ENCODE measurements at places on chromosomes 13 and 19.

DNA sequence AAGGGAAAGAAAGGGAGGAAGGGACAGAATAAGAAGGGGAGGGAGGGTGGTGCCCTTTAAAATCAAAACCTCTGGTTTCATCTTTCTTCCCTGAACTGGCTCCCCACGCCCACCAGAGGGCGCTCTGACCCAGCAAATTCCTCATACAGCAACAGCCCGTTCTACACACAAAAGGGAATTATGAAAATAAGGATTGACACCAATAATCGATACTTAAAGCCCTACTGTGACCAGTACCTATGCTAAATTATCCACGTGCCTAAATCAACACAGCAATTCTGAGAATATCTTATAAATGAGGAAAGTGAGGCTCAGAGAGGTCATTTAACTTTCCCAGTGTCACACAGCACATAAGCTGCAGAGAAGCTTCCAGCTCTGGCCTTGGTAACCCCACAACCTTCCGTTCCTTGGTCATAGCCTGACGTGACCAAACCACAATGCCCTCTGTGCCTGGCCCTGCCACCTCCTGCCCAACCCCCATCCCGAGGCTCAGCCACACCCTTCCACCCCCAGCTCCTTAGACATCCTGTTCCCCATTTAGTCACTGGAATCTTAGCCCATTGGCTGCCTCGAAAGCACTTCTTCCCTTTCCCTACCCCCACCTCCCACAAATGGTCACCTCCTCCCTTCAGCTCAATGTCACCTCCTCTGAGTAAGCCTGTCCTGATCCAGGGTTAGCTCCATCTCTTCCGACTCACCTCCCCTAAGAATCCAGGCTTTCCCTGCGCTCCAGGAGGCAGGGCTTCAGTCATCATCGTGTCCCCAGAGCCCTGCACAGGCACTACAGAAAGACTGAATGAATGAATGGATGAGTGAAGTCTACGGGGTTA lies 34.2 kb upstream of the PNMA8B start:
- DNase-seq: no peak

- DNase-seq: no peak
Measured at GRCh38 chr13:91816263-91816807, 417.9 kb downstream of the GPC5 start.

- no peak for DNase-seq
Measured at GRCh38 chr19:49421039-49421877, 2.0 kb downstream of the PTH2 start.

- DNase-seq: no peak
Measured at GRCh38 chr13:77323858-77324257, 3.0 kb downstream of the MYCBP2 start.

DNA sequence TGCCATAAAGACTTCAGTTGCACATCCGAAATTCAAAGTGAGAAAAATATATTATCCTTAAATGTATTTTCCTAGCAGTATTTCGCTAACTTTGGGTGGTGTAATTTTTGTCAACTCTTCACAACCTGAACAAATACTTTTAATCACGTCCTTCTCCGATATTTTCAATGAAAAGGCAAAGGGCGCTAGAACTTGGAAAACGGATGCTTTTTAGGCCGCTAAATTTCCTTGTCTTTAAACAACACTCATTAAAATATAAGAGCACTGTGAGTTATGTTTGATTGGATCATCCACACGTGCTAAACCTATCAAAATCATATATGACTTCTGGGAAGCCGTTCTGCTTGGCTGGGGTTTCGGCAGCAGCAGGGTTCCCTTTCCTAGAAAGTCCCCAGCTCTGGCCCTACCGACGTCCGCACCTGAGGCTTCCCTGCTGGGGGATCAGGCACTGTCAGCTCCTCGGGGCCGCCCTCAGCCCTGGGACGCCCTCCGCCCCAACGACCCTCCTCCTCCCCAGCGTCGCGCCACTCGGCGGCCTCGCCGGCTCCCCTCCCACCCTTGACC lies 462 bp upstream of the MPHOSPH8 start:
- no peak for DNase-seq

- DNase-seq: peak; percentile 62
Measured at GRCh38 chr13:83065108-83065507, 817.2 kb downstream of the SLITRK1 start.

- DNase-seq: no peak
Measured at GRCh38 chr19:45865269-45865948, 1.3 kb downstream of the FOXA3 start.

GRCh38 chr13:51894239-51894638 lies 32.5 kb downstream of the CCDC70 start:
- DNase-seq: no peak

DNA sequence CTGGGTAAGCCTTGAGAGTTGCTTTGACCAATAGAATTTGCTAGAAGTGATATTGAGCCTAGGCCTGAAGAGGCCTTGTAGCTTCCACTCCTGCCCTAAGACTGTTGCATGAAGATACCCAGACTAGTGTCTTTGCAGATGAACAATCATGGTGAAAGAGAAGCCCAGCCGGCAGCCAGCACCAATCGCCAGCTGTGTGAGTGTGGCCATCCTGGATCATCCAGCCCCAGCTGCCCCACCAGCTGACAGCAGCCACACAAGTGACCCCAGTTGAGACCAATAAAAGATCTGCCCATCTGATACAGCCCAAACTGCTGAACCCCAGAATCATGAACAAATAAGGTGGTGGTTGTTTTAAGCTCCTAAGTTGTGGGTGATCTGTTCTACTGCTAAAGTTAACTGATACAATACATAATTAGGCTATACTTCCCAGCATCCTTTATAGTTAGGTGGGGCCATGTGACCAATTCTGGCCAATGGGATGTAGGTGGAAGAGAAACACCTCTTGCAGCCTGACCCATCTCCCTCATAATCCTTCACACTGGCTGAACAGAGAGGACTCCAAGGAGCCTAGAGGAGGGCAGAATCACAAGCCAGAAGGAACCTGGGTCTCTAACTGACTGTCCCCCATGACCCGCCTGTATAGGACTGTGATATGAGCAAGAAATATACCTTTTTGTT lies 9.4 kb upstream of the ZNF428 start:
- no peak for DNase-seq

DNA sequence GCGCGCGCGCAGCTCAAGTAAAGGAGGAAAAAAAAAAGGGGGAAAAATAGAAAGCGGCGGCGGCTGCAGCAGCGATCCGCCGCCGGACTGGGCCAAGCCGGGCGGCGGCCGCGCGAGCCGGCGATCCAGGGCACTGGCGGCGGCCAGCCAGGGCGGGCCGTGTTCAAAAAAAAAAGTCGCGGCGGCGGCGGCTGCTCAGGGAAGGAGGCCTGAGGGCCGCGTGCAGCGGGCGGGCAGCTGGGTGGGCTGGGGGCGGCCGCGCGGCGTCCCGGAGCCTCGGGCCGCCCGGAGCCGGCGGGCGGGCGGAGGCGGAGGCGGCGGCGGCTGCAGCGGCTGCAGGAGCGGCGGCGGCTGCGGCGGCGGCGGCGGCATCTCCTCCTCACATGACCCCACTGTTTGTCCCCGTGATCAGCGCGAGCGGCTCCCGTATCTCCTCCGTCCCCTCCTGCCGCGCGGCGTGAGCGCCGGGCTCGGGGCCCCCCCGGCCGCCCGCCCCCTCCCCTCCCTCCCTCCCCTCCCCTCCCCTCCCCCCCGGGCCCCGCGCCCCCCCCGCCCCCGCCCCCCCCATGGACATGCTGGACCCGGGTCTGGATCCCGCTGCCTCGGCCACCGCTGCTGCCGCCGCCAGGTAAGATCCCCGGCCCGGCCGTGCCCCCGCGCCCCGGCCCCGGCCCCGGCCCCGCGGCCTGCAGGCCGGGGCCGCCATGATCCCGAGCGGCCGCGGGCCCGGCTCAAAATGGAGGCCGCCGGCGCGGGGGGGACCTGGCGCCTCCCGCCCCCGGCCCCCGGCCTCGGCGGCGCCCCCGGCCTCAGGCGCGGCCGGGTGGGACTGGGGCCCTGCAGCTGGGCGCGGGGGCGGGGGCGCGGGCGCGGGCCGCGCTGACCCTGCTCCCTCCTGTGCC lies at the start of gene USF2:
USF2 (plus strand) TSS at position 427 of the 902 bp plus-strand sequence; CDS start at position 567, 140 bp downstream.
- no peak for DNase-seq

DNA sequence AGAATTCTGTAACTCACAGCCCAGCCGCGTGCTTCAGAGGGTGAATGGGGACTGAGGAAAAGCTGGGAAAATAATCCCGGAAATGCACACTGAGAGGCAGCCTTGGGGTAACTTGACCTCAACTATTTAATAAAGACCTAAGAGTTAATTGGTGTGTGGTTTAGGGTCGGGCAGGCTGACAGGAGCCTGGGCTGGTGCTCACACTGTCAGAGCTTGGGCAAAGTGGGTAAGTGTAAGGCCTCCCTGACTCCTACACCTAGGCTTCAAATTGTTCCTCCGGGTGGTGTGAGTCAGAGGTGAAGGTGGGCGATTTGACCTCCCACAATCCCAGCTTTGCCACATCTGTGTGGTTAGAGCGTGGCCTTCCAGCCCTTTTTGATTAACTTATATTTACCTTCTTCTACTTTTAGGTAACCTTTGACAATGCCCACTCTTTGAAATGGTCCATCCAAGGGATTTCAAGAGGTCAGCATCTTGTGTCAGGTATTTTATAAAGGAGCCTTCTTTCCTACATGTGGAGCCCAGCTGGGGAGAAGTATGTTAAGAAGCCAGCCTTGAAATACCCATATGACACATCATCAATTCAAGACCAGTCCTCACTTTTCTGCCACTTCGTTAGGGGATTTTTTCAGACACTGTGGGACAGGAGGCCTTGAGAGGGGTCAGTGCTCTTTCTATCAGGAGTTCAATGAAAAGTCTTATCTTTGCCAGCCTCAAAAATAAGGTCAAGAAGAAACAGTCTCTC lies 114.2 kb downstream of the NUFIP1 start:
- DNase-seq: no peak

- no peak for DNase-seq
Measured at GRCh38 chr19:588741-589692, 664 bp upstream of the HCN2 start.

GRCh38 chr19:10378124-10378523 lies 2.2 kb downstream of the TYK2 start:
- no peak for DNase-seq

DNA sequence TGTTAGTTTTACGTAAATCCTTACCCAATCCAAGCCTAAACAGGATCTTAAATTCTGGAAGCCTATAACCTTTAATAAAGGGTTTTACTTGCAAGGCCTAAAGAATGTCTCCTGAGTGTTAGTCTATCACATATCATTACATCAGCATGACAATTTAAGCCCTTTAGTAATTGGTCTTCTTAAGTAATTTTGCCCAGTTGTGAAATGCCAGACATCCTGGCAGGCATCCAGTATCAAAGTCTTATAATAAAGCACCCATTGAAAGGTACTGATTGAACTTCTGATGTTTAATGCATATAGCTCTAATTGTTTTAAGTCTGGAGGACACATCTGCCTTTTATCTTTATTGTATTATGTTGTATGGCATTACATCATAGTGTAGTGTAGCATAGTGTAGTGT lies 1078.9 kb downstream of the SLITRK1 start:
- DNase-seq: peak; percentile 97

DNA sequence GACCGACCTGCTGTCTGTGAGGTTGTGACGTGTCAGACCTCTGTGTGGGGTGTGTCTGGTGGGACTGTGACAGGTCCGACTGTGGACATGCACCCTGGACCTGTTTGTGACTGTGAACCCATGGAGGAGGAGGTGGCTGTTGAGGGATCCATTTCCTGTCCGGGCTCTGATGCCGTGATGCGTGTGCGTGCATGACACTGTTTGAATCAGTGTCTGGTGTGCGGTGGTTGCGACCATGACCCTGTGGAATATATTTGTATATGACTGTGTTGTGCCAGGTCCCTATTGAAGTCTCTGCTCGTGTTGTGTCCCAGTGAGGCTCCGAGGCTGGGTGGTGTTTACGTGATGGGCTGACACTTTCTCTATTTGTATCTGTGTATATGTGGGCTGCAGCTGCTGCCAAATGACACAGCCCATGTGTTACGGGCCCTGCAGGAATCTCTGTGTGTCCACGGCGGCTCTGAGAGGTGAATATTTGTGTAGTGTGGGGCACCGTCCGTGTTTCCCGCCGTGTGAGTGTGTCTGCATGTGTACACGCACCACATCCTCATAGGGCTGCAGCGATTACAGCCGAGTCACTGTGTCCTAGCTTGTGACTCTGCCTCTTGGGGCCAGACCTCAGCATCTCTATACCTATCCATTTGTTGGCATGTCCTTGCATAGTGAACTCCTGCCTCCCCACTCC lies 18.3 kb downstream of the CCDC97 start:
- no peak for DNase-seq

DNA sequence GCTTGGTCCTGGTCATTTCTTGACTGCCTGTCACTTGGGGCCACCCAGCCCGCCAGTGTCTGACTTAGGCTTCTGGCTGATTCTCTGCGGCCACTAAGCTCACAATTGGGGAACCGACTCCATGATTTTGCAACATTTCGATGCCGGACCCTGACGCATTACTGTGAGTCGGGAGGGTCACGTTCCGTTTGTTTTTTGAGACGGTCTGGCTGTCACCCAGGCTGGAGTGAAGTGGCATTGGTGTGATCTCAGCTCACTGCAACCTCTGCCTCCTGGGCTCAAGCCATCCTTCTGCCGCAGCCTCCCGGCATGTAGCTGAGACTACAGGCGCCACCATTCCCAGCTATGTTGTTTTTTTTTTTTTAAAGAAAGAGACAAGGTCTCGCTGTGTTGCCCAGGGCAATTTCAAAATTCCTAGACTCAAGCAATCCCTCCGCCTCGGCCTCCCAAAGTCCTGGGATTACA lies 3.2 kb upstream of the ADAT3 start:
- no peak for DNase-seq

- no peak for DNase-seq
Measured at GRCh38 chr13:51599444-51600176, 15.3 kb downstream of the WDFY2 start.

DNA sequence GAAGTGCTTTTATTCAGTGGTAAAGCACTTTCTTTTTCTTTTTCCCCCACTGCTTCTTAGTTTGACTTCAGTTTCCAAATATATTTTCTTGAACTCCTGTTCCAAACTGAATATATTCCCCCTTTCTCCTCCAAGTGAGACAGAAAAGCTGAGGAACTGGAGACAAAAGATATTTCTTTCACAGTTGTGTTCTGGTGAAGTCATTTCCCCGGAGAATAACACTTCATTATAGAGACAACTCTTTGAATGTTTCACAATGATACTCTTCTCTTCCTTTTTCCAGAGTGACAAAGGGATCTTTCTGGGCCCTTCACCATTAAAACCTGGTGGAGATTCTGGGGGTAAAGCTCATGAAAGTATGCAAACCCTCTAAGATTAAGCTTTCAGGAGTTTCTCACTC lies 860.8 kb upstream of the SLITRK5 start:
- DNase-seq: no peak

DNA sequence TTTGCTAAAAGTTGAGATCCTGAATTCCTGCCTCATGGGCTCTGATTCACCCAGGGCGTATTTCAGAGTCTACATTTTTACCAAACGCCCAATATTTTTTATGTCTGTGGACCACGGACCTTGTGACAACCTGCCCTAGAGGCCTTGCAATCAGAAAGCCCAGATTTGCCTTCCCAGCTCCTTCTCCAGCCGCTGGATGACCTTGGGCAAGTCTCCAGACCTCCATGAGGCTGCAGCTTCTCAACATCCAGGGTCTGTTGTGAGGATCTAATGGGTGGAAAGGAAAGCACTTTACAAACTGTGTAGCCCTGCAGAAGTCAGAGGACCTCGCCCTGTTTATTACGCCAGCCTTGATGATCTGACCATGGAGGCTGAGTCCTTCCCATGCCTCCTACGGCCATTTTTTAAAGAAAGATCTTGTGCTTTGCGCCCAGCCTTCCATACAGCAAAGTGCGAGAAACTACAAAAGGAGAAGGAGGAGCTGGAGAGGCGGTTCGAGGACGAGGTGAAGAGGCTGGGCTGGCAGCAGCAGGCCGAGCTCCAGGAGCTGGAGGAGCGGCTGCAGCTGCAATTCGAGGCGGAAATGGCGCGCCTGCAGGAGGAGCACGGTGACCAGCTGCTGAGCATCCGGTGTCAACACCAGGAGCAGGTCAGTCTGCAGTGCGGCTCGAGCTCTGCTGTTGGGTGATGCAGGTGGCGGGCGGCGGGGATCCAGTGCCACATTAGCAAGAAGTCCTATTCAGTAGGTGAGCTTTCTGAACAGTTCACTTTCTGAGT lies 115.6 kb downstream of the SLC7A1 start:
- no peak for DNase-seq
